Stimulated activated CD4-positive, alpha-beta T cell treated with anti-CD3 and anti-CD28 coated beads, Interleukin-2, amount 100 ng/mL, for 24 hours (primary cell): ENCODE measurements at places on chromosomes 4 and X.

DNA sequence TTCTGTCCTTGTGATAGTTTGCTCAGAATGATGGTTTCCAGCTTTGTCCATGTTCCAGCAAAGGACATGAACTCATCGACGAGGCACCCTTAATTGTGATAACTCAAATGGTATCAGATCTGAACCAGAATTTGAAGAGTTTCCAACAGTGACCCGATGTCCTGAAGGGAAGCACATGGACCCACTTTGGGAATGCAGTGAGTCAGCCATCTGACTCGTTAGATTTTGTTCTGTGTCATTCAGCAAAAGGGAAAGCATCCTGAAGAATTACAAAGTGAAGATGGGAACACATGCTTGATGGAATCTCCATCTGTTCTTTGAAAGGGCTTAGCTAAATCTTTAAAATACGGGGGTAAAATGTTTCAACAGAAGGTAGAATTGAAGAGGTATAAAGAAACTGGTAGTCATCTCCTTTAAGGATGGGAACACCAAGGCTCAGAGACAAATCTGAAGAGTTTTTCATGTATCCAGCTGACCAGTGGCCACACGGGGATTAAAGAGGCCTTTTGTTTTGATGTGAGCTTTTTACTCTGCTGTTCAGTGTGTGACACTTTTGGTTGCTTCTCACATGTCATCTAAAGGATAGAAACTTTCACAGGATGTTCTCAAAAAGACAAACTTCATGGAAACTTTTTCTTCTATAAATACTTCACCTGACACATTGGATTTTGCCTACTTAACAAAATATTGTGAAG is 393.8 kb downstream of the INPP4B start:
- no peak for DNase-seq

DNA sequence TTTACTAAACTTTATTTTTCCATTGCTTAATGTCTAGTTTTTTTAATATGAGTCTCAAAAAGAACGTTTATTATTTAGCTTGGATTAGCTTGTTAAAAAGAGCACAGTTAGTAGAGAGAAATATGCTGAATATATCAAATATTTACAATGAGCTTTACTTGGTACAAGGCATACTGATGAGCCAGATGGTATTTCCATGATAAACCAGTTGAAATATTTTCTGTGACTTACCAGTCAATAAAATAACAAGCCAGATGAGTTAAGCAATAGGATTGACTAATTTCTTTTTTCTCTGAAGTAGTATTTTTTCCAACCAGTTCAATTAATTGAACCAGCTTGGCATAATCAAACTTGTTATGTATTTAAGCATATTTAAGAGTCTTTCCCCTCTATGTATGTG is 134.1 kb downstream of the KLHL34 start:
- DNase-seq = no peak

DNA sequence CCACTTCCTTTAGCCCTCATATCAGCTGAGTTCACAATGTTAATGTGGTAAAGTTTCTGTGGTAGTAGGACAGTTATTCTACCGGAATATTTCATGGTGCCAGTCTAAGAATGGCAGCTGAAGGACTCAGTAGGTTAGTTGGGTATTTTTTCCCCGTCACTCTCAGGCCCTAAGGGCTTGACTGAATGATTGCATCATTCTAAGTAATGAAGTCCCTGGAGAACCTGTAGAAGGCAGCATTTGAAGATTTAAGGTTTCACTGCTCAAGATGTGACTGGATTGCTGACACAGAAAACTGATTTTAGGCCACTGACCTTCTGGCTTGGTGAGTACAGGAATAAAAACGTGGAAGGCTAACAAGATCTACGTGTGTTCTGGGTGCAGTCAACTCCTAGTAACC is 657.3 kb downstream of the PCDH19 start:
- DNase-seq = no peak

GRCh38 chr4:181213551-181213950 is 1029.7 kb upstream of the TENM3 start:
- DNase-seq = no peak

DNA sequence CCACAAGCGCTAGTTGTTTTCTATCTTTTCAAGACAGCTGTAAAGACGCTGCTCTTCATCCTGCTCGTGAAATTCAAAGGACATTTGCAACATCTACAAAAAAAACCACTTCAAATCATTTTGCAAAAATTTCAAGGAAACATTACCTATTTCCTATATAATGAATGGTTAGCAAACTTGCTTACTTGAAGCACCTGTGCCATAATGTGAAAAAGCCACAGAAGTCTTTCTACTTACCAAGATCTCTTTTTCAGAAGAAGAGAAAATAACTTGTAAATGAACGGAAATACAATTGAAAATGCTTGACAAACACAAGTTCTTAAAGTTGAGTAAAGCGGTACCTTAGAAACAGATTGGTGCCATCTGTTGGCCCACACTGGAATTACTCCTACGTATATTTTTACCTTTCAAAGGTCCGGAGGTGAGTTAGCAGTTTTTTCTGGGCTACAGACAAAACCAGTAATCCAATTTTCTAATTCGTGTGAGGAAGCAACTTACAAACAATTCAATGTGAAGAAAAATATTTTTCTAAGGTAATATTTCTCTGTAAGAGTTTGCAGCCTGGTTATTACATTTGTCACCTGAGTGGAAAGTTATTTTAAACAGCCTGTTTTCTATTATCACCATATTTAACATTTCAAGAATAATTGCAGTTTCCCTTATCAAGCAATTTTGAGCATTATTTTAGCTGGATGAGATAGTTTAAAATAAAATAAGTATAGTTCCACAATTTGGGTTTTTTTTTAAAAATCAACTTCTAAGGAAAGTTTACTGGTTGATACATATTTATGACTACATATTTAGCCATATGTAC is at the start of gene TLR6:
TLR6 (minus strand) TSS at position 294 of the 814 bp plus-strand sequence. CDS start 27,344 bp downstream, outside the sequence.
- DNase-seq = peak; percentile 79

DNA sequence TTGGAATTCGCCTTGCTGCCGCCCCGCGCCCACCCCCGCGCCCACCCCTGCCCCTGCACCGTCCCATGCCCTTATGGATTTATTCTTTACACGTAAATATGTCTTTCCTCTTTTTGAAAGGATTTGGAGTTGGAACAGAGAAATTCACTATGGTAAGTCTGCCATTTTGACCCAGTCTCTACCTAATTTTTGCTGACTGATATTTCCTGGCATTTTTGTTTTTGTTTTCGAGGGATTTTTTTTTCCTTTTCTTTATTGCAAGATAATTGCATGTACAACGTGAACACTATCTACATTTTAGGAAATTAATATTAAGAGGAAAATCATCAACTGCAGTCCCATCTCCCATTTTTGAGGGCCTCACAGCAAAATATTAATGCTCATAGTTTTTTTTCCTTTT is 468 bp upstream of the SPIN2B start:
- no peak for DNase-seq

DNA sequence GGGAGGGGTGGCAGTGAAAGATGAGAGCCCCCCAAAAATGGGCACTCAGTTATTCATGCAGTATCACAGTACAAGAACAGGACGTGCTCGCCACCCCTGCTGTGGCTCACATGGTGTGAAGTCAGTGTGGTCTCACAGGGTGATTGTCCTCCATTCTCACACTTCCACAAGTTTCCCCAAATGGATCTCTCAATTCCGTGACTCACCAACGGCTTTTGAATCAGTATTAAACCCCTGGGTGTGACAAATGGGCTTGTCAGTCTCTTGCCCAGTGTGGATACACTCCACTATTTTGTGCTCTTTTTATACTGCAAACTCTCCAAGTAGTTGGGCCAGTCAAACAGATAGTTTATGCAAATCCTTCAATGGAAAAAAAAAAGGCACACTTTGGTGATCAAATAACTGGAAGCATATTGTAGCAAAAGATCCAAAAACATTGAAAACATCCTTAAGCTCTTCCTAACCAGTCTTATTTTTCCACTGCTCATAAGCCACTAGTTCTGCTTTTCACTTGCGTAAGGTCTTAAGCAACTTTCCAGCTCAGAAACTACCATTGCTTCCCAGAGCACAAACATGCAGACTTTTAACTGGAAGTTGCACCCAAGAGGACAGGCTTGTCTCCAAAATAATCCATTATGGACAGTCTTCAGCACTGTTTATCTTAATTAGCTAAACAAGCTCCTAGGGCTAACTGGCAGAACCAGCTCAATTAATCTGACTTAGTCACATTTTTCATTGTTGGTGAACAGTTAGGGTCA is 365.7 kb downstream of the PPP3CA start:
- no peak for DNase-seq

- no peak for DNase-seq
Measured at GRCh38 chrX:135605906-135606305, 85.4 kb downstream of the INTS6L start.

DNA sequence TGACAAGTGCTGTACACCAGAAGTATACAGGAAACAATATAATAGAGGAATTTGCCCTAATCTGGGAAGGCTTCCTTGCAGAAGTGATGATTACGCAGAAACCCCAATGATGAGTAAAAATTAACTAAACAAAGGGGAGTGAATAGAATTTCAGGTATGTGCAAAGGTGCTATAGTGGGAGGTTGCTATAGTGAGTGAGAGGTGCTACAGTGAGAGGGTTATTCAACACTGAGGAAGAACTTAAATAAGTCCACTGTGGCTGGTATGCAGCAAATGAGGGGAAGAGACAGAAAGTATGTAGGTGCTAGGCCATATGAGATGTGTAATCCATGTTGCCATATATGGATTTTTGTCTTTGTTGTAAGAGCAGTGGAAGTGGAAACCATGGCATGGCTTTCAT is 69.5 kb downstream of the TRIM2 start:
- no peak for DNase-seq

GRCh38 chrX:29067351-29067750 is 480.1 kb downstream of the IL1RAPL1 start:
- DNase-seq = no peak

DNA sequence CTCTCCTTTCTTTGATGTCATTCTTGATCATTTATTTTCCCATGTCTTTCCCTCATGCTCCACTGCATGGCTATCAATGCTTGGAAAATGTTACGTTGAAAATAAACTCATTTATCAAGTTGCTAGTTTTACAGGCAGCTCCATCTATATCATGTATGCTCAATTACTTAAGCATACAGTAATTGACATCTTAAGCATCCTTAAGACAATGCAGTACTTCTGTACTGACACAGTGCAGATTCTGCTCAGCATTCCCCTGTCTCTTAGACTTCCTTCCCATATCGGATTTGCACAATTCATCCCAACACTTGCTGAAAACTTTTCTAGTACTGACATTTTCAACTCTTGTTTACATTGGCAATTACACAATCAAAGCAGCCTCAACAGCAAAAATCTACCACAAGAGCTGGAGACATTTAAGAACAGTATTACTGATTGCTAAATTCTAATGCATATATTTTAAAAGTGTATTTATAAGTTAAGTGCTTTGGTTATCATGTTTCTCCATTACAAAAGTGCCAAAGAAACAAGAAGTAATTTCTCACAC is 165.6 kb downstream of the ATP10D start:
- DNase-seq = no peak

DNA sequence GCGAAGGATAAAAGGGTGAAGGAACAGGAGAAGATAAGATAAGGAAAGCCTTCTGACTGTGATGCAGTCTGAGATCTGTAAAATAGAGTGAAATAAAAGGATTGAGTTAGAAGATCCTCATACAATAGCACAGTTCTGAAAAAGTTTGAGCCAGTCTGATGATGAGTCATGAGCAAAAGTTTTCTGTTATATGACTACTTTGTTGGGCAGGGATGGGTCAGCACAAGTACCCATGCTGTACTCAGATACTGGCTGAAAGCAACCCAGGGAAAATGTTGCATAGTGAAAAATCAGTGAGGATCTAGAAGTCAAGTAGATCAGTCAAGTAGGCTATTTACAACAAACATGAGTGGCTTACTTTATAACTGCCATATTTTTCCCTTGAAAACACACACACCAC is 253.5 kb downstream of the PCDH10 start:
- no peak for DNase-seq

- DNase-seq = no peak
Measured at GRCh38 chr4:76252271-76252653, 741 bp downstream of the FAM47E start.

DNA sequence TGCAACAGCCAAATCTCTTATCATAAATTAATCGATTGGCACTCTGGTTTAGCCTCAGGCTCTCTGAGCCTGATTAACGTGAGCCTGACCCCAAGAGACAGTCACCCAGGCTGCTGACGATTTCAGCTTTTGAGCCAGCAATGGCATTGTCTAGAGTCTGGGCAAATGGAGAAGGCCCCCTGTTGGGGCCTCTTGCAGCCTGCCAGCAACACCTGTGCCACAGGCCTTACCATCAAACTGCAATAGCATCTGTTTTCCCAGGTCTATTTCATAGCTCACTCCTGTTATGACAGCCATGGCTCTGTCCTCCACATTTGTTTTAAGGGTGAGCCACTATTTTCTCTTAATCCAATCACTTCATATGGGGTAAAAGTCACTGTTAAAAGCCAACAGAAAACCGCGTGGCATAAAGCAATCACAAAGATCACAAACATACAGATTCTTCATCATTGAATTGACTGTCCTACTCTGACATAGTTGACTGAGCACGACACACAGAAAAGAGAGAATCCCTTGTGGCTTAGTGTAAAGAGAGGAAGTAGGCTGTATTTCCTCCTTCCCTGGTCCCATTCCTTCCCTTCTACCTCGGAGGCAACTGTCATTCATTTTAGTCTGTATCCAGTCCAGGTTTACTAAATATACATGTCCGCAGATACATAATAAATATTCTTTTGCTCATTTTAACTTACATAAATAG is 47.8 kb downstream of the SLC9A7 start:
- no peak for DNase-seq

GRCh38 chr4:88009871-88010270 is 2.4 kb downstream of the PKD2 start:
- DNase-seq = no peak

GRCh38 chr4:52932591-52933470 is 70.7 kb downstream of the RASL11B start:
- no peak for DNase-seq

GRCh38 chr4:93084599-93085305 is 743.8 kb upstream of the ATOH1 start:
- DNase-seq = no peak

DNA sequence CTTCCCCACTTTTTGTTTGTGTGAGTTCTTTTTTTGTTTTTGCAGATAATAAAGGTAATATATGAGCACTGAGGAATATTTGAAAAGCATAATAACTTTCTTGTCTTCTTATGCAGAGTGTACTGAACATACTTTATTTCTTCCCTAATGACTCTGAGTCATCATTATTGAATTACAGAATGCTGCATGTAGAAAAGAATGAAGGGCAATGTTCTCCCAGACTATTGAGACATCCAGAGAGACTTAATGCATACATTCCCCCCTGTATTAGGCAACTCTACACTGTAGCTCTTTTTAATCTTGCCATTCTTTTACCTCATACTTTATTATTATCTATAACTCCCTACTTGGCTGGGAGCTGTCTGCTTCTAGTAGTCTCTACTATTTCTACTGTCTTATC is 240.5 kb upstream of the ANKRD50 start:
- no peak for DNase-seq

DNA sequence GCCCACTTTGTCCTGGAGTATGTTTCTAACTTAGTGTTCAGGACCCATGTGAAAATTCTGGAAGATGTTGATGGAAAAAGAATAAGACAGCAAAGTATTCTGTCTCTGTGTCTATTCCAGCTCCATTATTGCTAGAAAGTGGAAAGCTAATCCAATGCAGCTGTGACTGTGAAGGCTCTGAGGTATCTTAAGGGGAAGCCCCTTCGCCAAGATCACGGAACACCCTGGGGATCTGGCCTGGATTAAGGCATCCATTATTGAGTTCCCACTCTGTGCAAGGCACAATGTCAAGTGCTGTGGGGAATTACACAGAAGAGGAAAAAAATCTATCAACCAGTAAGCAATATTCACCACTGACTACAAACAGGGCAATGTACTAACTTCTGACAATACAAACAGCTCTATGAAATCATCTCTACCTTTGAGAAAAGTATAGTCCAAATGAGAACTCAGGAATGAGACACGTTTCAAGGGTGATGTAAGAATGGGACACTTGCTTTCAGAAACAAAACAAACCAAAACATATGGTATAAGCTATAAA is 222.1 kb downstream of the LDB2 start:
- no peak for DNase-seq
